Aorta (tissue), 5 donors: ENCODE measurements at places on chromosomes 1 and 21. TPM values are rescaled to one million over a fixed set of nuclear protein-coding genes. Genes with fewer than 3 reads are reported as not detected.

Gene NES
- 57.2 TPM for total RNA-seq

Gene ITGB2
- total RNA-seq, result 110 TPM

Gene RIPPLY3
- not detected for total RNA-seq

GRCh38 chr1:92538413-92539061 lies 51.8 kb upstream of the GFI1 start:
- DNase-seq, result no peak

GRCh38 chr1:222420633-222421032 lies 127.3 kb downstream of the HHIPL2 start:
- DNase-seq, result no peak

- peak; percentile 67 for DNase-seq
These were observed 50.9 kb downstream of the SLC37A1 start for GRCh38 chr21:42564561-42564971.

GRCh38 chr21:37460196-37460595 lies 93.6 kb downstream of the DYRK1A start:
- DNase-seq, result no peak

DNA sequence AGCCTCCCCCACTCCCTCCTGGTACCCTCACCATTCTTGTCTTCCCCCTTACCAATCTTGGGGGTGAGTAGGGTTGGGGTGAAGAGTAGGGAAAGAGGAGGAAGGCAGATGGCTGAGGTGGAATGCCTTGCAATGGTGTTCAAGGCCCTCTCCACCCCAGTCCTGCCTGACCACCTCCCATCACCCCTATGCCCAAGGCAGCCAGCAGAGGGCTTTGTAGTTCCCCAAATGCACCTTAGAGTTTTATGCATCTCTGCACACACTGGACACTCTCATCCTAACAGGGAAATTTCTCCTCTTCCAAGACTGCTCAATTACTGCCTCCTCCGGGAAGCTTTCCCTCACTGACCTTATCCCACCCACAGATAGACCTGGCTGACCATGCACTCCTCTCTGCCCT lies 15.4 kb downstream of the KIF17 start:
- no peak for DNase-seq
